ENCODE measurements at places on chromosomes 16 and 17.

DNA sequence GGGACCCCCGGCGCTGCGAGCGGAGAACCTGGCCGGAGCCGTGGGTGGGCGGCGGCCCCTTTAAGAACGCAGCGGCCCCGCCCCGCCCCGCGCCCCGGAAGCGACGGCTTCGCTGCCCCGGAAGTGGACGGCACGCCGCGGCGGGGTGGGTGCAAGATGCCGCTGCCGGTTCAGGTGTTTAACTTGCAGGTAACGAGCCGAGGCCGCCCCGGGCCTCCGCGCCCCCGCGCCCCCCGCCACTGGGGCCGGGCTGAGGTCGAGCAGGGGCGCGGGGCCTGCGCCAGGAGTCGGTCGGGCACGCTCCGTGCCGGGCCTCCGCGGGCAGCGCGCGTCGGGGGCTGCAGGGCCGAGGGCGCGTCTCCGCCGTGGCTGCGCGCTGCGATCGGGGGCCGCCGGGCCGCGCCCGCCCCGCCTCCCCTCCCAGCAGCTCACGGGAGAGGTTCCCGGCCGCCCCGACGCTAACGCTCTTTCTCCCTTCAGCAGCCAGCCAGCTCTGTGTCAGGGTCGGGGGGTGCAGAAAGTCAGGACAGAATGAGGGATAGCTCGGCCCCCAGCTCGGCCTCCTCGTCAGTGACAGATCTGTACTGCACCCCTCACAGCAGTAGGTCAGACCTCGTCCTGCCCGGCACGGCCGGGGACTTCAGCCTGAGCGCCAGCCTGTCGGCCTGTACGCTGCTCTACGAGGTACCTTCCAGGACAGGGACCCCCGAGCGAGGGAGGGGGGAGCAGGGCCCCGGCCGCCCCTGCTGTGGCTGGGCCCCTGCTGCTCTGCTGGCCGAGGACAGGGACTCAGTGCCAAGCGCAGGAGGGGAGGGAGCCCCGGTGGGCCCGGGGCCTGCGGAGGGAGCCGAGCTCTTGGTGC lies at the start of the genes GPS1 and RFNG:
Gene GPS1, plus strand, starts transcription at position 123 of the 862 bp plus-strand sequence. Its CDS starts 34 bp downstream, at position 157.
Gene RFNG, minus strand, starts transcription at position 36 of the 862 bp plus-strand sequence. CDS start 45 bp downstream, outside the sequence.
- DNase-seq: no peak

DNA sequence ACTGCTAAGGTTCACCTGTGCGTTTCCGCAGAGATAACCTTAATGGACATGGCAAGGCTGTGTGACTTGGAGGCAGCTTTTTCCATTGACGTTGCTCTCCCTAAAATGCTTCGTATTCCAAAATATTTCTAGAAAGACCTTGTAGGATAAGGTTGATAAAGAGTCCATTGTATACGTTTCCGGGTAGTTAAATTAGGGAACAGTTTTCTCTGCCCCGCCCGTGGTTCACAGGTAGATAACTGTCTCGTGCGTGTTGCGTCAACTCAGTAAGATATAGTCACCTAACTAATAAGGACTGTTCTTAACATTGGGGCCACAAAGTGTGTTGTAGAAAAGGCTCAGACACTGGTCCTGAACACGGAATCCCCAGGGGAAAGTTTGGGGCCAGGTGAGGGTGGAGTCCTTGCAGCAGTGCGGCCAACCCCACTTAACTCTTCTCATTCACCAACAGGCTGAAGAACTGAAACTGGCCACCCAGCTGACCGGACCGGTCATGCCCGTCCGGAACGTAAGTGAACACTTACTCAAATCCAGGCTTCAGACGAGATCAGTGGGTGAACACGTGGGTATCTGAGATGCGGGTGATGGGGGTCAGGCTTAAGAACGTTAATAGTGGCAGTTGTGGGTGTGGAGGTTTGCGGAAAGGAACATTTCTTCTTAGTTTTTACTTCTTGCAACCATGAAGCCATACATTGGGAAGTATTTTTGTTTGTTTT lies 1.6 kb downstream of the RPL13 start:
- DNase-seq: no peak

GRCh38 chr16:70437582-70438557 lies 1.0 kb downstream of the ST3GAL2 start:
- DNase-seq: no peak

DNA sequence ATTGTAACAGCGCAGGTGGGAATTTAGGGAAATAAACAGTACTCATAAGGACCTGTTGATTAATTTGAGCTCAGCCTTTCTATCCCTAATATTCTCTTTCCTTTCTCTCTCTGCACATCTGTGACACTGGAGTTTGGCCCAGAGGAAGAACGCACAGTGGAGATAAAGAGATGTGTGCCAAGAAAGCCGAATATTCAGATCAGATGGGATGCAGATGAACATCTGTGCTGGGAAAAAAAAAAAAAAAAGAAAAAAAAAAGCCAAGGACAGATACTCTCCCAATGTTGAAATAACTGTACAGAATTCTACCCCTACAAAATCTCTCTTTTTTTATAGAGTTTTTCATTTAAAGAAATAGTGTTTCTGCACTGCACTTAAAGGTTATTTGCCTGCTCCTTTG lies 485.4 kb downstream of the KCNJ2 start:
- DNase-seq: no peak

DNA sequence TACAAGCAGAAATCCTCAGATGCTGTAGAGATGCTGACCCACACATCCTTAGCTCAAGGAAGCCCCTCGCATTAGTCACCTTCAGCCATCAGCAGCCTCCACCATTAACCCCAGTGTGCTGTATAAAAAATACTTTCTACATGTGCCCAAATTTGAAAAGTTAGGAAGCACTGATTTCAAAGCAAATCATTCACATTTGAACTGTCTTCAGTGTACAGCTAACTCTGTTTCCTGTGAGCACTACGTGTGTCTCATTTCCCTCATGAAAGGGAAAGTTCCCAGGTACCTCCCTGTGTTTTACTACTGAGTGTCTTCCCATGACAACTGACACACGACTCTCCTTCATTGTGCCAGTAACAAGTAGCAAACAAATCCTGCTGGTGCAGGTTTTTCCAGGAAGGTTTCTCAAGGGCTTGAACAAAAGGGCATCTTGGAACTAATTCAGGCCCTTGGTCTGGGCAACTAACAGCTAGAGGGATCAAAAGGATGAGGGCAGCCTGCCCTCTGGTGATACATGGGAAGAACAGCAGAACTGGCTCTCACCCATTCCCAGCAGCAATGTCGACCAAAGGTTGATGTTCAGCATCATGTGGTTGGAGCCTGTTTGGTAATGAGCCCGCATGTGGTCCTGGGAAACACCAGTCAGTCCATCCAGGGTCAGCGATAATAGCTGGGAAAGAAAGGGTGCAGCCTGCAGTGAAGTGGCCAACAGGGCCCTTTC lies 4.0 kb downstream of the SLC35B1 start:
- no peak for DNase-seq

DNA sequence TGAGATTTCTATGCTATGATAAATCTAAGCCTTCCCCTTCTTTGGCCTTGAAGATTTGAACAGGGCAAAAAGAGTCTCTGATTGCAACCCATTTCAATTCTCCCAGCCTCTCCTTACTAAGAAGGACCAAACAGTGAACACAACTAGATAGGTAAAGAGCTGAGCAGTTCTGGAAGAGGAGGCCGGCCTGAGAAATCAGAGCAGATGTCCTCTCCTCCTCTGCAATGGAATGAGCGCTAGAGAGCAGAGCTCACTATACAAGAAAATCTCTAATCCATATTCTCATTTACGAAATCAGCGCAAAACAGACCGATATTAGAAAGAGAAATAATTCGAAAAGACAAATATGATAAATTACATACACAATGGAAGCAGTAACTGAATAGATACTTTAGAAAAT lies 124.2 kb downstream of the CDK5R1 start:
- DNase-seq: no peak

- no peak for DNase-seq
Observed at GRCh38 chr16:13660807-13661206, 259.1 kb upstream of the ERCC4 start.

DNA sequence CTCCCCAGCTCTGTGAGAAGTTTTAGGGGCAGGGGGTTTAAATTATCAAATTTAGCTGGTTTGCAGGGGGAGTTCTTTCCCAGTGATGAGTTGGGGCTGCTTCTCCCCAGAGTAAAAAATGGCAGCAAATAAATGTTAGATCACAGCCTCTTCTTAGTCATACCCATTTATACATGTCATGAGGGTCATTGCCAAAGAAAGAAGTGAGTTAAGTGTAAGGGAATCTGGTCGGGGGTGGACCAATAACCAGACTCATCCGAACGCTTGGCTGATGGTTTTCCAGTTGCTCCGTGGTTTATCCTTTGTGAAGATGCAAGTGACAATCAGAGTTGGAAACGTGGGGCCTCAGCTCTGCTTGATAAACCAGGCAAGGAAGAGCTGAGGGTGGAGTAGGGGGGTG lies 87.1 kb downstream of the PLXDC1 start:
- no peak for DNase-seq

DNA sequence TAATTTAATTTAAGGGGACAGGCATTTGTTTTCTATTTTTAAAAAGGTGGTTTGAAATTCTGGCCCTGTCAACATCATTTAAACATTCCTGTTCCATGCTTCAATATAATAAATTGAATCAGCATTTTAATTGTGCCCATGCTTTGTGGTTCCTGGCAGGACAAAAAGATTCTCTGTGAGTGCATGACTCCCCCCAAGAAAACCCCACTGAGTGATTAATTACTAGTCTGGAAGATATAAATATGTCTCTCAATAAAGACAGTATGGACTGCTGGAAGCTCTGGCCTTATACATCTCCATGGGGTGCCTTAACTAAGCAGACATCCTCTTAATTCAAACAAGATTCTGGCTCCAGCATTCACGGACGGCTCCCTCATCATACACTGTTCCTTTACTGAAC lies 95.0 kb upstream of the PSMD7 start:
- no peak for DNase-seq

- no peak for DNase-seq
Observed at GRCh38 chr17:30950669-30951399, 20.0 kb upstream of the RNF135 start.

DNA sequence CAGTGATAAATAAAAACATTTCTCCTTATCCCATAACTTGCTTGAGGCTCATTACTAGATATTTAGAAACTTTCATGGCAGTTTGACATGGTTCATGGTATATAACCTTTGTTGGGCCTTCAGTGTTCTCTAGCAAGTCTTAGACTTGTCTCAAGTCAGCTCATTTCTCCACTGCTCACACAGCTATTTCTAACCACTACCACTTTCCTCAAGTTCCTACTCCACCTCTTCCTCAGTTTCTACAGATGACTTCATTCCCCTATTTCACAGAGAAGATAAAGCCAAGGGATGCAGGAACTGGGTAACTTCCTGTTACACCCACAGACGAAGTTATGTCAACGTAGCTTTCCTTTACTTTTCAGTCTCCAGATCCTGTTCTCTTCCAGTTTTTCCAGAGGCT lies 23.2 kb downstream of the NLK start:
- DNase-seq: no peak

DNA sequence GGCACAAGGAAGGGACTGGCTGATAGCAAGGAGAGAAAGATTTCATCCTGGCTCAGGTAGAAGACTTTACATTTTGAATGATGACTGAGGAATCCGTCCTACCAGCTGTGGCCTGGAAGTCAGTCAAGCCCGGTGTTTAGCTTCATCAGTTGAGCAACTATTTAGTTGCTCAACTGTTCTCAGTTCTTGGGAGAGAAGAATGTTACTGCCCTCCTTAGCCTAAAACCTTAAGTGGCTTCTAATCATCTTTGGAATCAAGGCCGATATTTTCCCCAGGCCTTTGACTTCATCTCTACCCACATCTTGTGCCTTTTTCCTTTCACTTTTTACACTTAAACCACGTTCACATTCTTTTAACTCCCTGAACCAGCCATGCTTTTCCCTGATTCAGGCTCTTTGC lies 17.3 kb upstream of the RBL2 start:
- DNase-seq: no peak

DNA sequence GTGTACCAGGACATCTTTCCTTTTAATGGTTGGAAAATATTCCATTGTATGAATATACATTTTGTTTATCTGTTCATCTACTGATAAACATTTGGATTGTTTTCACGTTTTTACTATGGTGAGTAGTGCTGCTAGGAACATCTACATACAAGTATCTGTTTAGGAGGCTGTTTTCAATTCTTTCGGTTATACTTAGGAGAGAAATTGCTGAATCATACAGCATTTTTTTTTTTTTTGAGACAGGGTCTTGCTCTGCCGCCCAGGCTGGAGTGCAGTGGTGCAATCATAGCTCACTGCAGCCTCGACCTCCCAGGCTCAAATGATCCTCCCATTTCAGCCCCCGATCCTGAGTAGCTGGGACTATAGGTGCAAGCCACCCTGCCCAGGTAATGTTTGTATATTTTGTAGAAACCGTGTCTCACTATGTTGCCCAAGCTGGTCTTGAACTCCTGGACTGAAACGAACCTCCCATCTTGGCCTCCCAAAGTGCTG lies 122.9 kb downstream of the CRLF3 start:
- no peak for DNase-seq

DNA sequence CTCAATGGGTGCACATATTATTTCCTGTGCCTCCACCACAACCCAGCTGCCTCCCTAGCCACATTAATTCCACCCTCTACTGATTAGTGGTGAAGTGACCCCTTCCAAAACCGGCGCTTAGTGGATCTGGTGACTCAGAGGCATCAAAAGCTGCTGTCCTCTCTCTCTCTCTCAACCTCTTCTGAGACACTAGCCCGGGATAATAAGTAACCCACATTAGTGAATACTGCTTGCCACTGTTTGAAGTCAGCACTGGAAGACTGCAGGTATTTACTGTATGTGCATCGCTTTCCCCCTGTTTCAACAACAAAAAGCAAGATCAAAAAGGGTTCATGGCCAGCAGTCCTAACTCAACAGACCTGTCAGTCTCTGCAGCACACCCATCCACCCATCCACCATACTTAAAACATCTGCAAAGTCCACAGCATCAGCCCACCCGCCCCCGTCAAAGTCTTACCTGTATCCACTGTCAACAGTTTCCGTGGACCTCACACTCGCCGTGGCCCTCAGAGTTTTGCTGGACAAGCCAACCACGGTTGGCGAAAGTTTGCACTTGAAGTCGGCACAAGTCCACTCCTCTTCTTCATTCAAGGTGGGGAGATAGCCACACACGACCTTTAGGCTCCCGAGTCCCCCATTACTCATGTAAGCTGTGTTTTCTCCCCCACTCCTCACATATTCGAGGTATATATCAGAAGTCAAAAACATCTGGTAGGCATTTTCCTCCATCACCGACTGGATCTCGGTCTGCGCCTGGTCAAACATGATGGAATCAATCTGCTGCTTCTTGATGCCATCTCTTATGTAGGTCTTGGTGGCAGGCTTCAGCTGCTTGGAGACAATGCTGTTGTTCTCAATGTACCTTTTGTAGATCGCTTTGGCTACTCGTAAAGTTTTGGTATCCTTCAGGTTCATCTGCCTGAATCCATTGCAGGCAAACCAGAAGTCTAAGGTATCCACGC lies 3.8 kb downstream of the AXIN2 start:
- DNase-seq: no peak

DNA sequence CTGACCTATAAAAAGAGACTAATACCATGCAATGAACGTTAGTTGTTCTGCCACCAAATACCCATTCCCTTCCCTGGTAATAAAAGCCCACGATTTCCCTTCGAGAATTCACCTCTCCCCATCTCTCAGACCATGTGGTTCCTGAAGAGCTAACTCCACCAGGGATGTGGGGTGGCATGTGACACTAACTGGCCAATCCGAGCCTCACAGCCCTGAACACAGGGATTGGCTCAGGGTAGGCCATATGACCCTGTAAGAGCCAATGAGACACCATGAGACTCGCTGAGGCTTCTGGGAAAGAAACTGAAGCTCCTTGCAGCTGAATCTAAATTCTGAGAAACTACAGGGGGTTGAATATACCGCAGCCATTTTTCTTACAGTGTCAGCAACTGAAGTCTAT lies 21.1 kb downstream of the HELZ start:
- no peak for DNase-seq

Measured in vagina (tissue), 2 donors.